ENCODE measurements at places on chromosomes 4 and X. TPM values are rescaled to one million over a fixed set of nuclear protein-coding genes. Genes with fewer than 3 reads are reported as not detected.

Gene ARSJ
- 31.0 TPM for total RNA-seq

Gene TBX22
- not detected for total RNA-seq

Gene SORBS2
- total RNA-seq: 8.7 TPM

Gene FAM47E
- total RNA-seq: 0.34 TPM

Gene PPP4R3C
- not detected for total RNA-seq

Gene SHISA3
- not detected for total RNA-seq

Gene LANCL3
- total RNA-seq: 1.1 TPM

Gene CD38
- total RNA-seq: not detected

Gene KLHL13
- total RNA-seq: 4.0 TPM

Data from nasal cavity respiratory epithelium epithelial cell of viscerocranial mucosa (primary cell).